ENCODE measurements at places on chromosomes 11 and 22.

- DNase-seq, result no peak
Measured at GRCh38 chr11:86663761-86664160, 8.7 kb downstream of the ME3 start.

- peak; percentile 25 for DNase-seq
Measured at GRCh38 chr11:19557720-19558140, 154.9 kb upstream of the NAV2 start.

- DNase-seq, result peak; percentile 61
Measured at GRCh38 chr11:3808861-3809623, 682 bp downstream of the PGAP2 start.

GRCh38 chr11:2989006-2989405 lies 3.1 kb downstream of the NAP1L4 start:
- DNase-seq, result no peak

DNA sequence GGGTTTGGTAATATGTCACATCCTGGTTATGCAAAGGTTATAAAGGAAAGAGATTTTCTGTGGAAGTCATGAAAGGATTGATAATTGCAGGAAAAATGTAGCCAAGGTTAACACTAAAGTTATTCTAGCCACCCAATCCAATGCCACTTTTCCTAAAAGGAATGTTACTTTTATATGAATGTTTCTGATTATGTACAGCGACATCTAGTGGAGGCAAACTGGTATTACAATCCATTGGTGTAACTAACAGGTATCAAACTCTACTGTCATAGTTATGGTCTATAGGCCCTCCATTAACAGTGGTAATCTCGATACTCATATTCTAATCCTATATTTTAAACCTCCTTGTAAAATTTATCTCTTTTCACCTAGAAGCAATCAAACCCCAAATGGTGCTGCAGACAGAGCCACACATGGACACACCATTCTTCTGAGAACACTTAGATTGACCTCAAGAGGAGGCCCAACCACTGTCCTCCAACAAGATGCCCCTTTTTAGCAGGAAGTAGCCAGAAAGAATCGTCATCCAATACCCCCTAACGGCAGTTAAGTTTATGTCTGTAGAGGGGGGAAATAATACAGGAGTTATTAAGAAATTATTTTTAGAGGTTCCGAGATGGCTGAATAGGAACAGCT lies 74.9 kb upstream of the RAG2 start:
- DNase-seq, result peak; percentile 26

DNA sequence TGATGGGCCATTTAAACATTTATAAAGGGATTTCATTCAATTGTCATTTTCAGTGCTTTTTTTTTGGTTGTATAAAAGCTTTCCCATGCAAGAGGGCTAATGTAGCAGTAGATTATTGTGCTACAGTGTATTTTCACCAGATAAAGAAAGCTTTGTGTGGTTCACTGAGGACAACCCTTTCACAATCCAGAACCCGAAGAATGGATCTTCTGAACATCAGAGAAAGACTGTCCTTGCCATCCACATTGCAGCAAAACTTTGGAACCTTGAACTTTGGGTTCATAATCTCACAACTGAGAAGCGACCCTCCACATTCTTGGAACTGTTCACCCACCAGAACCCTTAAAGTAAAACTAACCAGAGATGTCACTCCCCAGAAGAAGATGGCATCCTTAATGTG lies 9.3 kb downstream of the APOBEC3H start:
- DNase-seq, result no peak

DNA sequence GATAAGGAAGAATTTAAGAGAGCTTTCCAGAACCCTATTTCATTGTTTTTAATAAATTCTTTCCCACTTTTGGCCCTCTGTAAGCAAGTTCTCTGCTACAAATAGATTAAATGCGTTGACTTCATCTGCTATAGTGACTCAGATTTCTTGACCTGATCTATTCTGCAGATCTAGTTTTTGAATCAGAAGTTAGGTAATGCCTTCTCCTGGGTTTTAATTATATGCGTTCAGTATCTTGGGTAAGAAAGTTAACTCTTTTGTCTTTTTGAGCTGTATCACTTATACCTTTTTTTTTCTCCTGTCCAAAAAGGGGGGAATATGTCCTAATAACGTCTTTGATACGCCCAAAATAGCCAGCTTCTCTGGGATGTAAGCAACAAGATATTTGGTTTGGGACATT lies 2.4 kb upstream of the HEPHL1 start:
- DNase-seq, result no peak

GRCh38 chr11:40825201-40825834 lies 634.1 kb downstream of the LRRC4C start:
- DNase-seq, result no peak

GRCh38 chr11:124674571-124674970 lies 867 bp downstream of the SPA17 start:
- no peak for DNase-seq
